Trophoblast cell (in vitro differentiated cells and primary cell): ENCODE measurements at places on chromosomes 7 and 10.

- DNase-seq: no peak
Measured at GRCh38 chr7:3194501-3195141, 106.4 kb upstream of the SDK1 start.

GRCh38 chr10:9508606-9509005 lies 1454.1 kb downstream of the GATA3 start:
- no peak for DNase-seq

DNA sequence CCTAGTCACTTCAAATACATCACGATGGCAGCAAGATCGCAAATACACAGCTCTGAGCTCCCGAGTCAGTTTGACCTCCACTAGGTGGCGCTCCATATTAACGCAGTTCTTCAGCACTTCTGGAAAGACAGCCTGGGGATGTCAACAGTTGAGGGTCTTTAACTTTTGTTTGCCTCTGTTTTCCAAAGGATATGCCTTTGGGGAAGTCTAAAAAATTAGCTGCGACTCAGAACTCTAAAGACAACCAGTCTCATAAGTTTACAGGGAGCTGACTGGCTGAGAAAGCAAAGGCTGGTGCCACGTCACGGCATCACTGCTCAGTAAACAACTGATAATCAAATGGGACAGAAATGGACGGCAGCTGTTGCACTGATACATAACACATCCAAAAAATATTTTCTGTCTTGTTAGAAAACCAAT lies 458.8 kb downstream of the SORCS1 start:
- DNase-seq: no peak

GRCh38 chr7:29898301-29898700 lies 91.3 kb downstream of the SCRN1 start:
- peak; percentile 21 for DNase-seq

DNA sequence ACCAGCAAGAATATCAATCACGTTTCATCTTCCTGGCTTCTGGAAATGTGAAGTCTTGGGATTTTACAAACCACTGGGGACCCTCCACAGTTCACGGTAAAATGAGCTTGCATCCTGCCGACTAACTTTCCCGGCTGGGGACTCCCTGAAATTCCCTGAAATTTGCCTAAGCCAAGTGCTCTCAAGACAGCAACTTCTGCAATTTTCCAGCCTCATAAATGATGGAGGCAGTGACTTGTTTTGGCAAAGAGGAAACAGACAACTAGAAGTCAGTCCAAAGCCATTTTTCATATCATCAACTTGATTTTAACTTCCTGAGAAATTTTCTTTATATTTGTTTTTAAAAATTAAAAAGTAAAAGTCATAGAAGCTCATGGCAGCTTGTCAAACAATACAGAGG lies 212.3 kb downstream of the FANK1 start:
- no peak for DNase-seq

DNA sequence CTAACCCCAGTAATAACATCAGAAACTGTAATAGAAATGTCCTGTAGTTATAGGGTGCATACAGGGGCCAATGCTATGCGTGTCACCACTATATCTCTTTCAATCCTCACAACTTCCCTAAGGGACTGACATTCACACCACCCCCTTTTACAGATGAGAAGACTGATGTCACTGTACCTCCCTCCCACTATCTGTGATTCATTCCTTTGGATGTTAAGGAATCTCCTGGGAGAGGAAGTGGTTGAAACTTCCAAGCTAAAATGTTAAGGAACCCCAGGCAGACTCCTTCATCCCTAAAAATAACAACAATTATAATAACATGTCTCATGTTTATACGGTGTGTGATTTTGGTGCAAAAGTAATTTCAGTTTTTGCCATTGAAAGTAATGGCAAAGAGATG lies 5.4 kb downstream of the COL13A1 start:
- peak; percentile 25 for DNase-seq

GRCh38 chr7:129466796-129467195 lies 32.6 kb downstream of the STRIP2 start:
- no peak for DNase-seq

- DNase-seq: peak; percentile 49
Measured at GRCh38 chr10:50600286-50600685, 23.5 kb downstream of the SGMS1 start.

GRCh38 chr7:105322655-105323277 lies 66.0 kb downstream of the SRPK2 start:
- no peak for DNase-seq

GRCh38 chr7:40701836-40702551 lies 567.2 kb downstream of the SUGCT start:
- peak; percentile 33 for DNase-seq

GRCh38 chr10:113213035-113213434 lies 263.0 kb downstream of the TCF7L2 start:
- DNase-seq: no peak

DNA sequence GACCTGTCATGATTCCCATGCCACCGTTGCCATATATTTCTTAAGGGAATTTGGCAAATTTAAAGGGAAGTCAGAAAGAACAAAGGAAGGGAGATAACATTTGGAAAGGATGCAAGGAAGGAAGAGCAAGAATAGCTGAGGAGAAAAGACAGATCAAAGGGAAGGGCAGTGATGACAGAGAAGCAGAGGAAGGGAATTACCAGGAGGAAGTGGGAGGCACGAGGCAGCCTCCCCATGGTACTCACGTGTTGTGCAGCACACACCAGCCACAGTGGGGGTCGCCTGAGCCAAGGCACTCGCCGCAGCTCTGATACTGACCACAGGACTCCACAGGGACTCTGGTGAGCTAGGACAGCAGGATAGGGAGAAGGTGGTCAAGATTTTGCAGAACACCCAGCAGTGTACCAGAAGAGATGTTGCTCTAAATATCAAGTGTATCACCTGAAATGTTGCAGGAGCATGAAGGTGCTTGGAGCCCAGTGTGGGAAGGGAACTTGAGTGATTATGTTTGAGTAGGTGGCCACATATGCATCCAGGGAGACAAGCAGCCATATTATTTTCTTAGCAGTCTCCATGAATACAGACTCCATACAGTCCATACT lies 335.3 kb downstream of the PLXNA4 start:
- no peak for DNase-seq

DNA sequence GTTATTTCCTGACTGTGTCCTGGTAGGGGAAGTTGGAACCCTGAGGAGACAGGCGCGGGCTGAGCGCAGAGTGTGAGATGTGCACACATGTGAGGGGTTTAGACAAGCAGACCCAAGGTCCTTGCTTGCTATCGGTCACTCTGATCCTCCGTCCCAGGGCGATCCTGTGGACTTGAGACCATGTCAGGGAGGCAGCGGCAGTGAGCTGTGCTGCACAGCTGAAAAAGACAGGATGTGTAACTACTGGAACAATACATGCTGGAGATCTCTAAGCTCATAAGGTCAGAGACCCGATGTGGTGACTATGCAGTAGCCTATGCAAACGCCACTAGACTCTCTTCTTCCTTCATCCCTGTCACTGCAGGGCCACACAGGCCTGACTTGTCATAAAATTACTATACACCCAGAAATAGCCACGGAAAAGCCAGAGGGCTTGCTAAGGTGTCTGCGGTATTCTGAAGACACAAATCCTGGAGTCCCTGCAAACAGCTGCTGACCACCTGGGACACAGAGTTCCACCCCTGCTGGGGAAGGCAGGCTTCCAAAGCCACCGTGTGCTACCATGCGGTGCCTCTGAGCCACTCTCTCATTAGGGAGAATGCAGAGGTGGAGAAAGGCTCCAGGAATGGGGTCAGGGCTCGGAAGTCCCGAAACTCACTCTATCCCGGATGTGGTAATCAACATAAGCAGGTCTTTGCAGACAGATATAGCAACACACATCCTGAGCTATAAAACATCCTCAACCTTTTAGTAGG lies 91.1 kb upstream of the DDC start:
- DNase-seq: no peak

- no peak for DNase-seq
Measured at GRCh38 chr7:30738026-30738915, 13.7 kb upstream of the INMT start.

GRCh38 chr7:1995426-1995825 lies 237.3 kb downstream of the MAD1L1 start:
- DNase-seq: no peak

- DNase-seq: no peak
Measured at GRCh38 chr7:125241548-125241947, 311.9 kb upstream of the POT1 start.

GRCh38 chr7:95389516-95389915 lies 6.7 kb downstream of the PON3 start:
- DNase-seq: no peak

- peak; percentile 14 for DNase-seq
Measured at GRCh38 chr10:33115738-33116719, 158.0 kb upstream of the ITGB1 start.

DNA sequence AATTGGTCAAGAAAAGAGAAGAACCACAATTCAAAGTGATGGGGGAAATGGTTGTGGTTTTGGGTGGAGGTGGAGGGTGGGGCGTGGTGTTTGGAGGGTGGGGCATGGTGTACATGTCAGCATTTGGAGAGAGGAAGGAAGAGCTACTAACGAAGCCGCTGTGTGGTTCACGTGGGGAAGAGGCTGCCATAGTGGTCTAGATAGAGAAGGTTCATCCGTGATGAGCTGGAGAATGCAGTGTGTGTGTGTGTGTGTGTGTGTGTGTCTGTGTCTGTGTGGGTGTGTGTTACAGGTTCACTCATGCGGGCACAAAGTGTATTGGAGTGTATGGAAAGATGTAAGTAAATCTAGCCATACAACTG lies 6.1 kb upstream of the VCL start:
- no peak for DNase-seq

- peak; percentile 9 for DNase-seq
Measured at GRCh38 chr7:121204537-121204936, 124.3 kb upstream of the WNT16 start.

- no peak for DNase-seq
Measured at GRCh38 chr7:80435521-80435920, 76.3 kb downstream of the GNAT3 start.

DNA sequence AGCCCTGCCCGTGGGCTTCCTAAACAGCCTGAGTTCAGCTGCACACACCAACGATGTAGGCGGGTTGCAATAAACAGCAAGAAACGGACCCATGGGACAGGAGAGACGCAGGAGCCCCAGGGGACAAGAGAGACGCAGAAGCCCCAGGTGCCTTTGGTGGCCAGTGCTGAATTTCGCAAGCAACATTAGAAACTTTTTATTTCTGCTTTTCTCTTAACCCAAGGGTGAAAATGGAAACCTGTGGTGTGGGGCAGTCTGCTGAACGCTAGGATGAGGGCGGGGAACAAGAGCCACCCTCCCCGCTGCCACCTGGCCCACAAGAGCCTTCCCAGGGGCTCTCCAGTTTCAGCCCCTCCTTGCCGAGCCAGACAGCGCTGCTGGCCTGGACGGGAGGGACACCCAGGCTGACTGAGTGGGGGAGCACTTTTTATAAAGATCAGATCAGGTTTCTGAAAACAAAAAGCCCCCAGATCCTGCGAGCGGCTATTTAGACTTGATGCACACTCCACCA lies 20.0 kb upstream of the GPR146 start:
- no peak for DNase-seq

DNA sequence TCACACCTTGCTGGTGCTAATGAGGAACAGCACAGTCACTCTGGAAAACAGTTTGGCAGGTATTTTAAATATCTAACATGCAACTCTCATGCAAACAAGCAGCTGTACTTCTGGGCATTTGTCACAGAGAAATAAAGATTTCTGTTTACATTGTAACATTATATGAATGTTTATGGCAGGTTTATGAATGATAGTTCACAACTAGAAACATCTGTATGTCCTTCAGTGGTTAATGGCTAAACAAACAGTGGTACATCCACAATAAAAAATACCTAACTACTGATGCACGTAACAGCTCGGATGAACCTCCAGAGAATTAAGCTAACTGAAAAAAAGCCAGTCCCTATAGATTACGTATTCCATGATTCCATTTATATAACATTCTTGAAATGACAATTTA lies 109.6 kb downstream of the GPR37 start:
- no peak for DNase-seq

DNA sequence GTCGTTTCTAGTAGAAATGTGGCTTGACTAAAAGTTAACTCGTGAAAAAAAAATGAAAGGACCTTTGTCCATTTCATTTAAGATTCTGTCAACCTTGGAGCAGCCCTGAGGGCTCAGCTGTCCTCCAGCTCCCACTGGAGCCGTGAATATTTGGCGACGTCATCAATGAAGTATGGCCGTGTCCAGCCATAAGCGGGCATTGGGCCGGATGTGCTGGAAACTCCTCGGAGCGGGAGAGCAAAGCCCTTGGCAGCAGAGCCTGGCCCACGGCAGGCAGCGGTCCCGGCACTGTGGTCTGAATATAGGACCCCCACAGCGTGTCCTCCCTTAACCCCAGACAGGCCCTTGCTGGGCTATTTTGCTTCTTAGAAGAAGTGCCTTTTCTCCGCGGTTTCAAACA lies 50.0 kb downstream of the JAKMIP3 start:
- no peak for DNase-seq

DNA sequence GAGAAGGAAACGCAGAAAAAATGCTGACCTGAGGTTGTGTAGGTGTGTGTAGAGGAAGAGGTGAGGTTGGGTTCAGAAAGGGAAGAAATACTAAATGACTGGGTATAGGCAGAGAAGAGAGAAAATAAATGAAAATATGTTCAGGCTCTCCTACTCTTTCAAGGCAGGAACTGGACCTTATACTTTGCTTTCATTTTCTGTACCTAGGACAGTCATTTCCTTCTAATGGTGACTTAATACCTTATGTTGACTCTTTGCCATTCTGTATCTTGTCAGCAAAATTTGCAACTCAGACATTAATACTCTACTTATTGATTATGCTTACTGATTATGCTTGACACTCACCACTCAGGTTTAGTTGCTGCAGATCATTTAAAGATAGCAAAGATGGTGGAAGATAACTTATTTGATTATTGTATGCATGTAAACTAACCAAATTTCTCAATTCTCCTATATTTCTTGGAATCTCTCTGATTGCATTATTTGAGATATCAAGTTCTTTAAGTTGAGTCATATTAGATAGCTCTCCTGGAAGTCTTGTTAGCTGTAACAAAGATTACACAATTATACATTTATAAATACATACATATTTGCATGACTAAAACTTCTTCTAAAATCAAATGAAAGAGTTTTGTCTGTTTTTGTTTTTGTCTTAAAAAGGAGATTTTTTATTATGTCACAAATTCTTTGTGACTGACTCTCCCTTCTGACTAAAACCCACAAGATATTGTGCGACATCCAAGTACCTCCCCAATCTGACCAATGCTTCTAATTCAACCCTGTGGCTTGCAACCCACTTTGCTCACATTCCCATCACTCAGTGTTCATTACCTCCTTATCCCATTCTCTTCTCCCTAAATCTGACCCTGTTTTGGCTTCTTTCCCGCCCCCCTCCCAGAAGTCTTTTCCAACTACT lies 20.0 kb downstream of the LRRD1 start:
- no peak for DNase-seq

DNA sequence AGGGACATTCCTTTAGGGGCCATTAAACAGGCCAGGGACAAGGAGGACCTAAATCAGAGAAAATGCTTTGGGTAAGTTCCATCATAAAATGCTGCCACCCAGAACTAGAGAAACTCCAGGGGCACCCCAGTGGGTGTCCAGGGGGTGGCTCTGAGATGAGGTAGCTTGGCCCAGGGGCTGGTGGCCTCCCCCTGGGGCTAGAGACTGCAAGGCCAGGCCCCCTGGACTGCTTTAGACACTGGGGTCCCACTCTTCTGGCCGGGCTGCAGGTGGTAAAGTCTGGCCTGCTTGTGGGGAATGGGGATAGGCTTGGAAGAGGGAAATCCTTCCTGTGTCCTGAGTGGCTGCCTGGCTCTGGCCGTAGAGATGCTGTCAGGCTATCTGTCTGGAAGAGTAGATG lies 169.6 kb upstream of the PODXL start:
- no peak for DNase-seq
